Stimulated activated CD8-positive, alpha-beta memory T cell treated with anti-CD3 and anti-CD28 coated beads, Interleukin-4, amount 100 ng/mL, for 48 hours (primary cell): ENCODE measurements at places on chromosomes 2 and 18.

GRCh38 chr2:173808718-173809117 is 156.5 kb downstream of the SP3 start:
- no peak for DNase-seq

GRCh38 chr2:157989227-157989626 is 112.4 kb upstream of the UPP2 start:
- DNase-seq: no peak

GRCh38 chr2:148623086-148623485 is 21.5 kb upstream of the EPC2 start:
- DNase-seq: no peak

DNA sequence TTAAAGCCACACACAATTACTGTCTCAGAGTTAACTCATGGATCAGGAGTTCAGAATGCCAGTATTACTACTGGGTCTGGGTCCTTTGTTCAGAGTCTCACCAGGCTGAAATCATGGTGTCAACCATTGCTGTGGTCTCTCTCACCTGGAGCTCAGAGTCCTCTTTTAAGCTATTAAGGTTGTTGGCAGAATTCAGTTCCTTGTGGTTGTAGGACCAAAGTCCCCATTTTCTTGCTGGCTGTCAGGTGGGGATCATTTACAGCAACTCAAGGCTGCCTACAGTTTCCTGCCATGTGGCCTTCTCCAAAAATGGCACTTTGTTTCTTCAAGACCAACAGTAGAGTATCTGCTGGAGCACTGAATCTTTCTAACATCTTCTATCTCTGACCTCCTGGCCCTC is 113.5 kb downstream of the EXOC6B start:
- DNase-seq: no peak

DNA sequence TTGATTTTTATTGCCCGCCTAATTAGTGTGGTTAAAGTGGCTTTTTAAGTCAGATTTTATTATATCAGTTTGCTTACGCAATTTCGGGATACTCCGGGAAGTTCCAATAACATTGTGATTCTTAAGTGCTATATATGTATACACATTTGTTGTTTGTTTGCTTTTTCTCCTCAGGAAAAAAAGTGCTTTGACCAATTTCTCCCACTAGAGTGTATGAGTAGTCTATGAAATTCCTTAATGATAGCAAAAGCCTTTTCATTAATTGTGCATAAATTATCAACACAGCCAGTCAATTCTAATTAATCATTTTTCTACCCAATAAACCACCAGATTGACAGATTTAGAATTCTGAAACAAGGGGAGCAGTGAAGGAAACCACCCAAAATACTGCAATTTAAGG is 172.2 kb downstream of the DPP10 start:
- DNase-seq: no peak

GRCh38 chr18:42426496-42427015 is 471.5 kb downstream of the PIK3C3 start:
- no peak for DNase-seq

GRCh38 chr2:60302377-60303126 is 250.9 kb downstream of the BCL11A start:
- DNase-seq: no peak

DNA sequence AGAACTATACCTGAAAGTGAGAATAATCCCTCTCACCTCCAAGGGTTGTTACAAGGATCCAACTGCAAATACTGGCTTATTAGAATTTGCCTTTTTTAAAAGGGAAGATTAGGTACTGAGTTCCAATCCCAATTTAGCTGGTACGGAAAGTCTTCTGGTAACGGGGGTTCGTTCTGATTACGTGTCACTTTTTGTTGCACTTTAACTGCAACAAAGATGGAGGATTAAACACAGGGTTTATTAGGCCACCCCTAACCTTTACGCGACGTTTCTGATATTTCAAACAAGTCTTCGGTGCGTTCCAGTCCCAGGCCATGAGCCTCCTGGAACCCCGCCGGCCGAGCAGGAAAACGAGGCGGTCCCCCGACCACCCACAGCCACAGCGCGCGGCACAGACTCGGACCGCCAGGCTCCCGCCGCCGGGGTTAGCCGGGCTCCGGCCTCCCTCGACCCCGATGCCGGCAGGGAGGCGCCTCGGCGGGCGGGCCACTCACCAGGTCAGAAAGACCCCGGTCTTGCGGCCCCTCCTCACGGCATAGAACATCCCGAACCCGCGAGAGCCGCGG is 411 bp downstream of the RNASEH1 start:
- no peak for DNase-seq

DNA sequence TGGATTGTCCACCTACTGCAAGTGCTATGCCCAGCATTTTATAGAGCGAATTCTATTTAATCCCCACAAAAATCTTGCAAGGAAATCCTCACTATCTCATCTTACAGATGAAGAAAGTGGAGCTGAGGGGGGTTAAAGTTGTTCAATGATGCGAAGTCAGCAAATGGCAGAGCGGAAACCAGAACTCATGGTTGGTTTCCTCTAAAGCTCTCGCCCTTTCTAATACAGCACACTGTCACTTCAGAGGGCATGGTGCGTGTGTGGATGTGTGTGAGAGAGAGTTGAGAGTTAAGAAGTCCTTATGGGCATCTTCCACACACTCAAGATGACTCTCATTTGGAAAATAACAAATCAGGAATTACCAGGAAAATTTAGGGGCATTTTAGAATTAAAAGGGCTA is 78.4 kb downstream of the TGFA start:
- DNase-seq: no peak
